ENCODE measurements at places on chromosomes 5 and 9.

- peak; percentile 39 for DNase-seq
These were observed 47.3 kb downstream of the PRLR start for GRCh38 chr5:35182910-35183535.

DNA sequence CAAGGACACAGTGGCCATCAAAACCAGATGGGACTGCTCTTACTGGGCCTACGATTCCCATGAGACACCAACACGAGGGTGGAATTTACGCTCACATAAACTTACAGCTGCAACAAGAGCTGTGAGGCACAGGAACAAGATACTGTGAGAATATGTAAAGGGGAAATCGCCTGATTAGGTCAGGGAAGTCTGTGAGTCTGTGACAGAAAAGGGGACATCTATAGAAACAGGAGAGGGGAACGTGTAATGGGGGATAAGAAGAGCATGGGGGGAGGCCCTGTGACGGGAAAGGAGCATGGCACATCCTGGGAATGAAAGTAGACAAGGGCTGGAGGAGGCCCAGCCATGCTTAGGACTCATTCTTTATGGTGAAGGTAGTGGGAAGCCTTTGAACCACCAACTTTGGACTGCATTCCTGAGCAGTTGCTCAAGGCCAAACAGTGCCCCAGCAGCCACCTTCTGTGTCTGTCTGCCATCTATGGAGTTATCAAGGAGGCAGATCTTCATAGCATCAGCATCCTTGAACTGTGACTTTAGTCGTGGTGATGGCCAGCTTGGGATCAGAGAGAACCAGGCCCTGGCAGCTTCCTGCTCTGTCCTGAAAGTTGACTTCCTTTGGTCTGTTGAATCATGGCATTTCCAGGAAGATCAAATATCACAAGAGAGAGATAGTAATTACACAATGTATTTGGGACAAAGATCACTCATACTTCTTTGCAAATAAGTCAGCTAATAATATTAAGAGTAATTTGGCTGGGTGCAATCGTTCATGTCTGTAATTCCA, 87.9 kb upstream of the FAM169A start:
- DNase-seq: peak; percentile 24

DNA sequence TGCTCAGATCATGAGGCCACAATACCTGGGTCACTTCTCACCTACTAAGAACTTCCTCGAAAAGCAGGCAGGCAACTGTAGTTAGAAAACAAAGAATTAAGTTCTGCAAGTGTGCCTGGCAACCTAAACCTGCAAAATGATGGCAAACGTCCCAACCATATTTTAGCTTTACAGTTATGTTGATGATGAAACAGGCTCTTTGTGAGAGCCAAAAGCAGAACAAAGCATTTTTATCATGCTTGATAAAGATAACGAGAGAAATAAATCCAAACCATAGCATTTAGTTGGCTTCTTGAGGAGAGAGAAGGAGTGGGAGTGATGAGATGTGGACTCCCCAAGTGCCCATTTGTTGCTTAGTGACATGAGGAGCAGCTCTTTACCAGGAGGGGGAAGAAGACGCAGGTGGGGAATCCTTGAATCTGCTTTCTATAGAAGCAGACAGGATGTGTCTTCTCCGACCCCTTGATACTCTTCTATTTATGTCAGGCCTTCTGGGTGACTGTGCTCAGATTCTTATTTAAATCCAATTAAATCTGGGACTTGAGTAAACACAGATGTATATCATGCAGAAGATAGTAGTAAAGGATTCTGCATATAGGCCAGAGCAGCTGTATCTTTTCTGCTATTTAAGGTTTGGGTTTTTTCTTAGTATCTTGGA, 221.2 kb downstream of the TMEM167A start:
- no peak for DNase-seq

DNA sequence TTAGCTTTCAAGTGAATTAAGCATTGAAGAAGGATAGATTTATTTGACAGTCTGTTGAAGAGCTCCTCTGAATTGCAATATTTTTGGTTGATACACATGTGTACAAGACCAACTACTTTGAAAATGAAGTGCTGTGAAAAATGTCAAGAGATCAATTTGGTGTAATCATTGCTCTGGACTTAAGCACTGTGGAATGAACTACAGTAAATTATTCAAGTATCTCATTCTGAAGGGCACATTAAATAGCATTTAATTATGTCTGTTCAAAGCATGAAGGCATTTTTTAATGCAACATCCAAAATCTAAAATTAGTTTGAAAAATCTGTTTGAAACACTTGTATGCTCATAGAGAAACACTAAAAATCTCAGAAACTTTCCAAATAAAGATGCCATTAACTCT, 107.5 kb downstream of the CDH18 start:
- no peak for DNase-seq

DNA sequence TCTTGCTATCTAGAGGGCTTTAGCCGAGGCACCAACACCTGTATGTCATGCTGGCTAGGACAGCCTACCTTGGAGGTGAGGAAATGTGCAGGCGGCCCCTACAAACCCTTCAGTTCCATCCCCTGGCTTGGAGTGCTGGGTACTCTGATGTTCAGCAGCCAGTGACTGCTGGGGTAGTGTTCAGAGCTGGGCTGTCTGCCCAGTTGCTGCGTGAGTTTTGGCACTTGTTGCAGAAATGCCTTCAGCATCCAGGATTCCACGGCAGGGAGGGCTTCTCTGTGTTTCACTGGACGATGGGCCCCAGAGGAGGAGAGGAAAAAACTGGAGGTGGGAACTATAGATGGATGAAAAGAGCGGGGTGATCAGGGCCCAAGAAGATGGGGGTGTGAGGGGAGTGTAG, 10.4 kb downstream of the SWI5 start:
- DNase-seq: peak; percentile 32

GRCh38 chr5:173138707-173139106, 5.6 kb upstream of the BNIP1 start:
- no peak for DNase-seq

GRCh38 chr9:124216474-124217176, 41.1 kb upstream of the NEK6 start:
- no peak for DNase-seq

GRCh38 chr5:91468651-91469422, 85.7 kb upstream of the ARRDC3 start:
- DNase-seq: no peak

DNA sequence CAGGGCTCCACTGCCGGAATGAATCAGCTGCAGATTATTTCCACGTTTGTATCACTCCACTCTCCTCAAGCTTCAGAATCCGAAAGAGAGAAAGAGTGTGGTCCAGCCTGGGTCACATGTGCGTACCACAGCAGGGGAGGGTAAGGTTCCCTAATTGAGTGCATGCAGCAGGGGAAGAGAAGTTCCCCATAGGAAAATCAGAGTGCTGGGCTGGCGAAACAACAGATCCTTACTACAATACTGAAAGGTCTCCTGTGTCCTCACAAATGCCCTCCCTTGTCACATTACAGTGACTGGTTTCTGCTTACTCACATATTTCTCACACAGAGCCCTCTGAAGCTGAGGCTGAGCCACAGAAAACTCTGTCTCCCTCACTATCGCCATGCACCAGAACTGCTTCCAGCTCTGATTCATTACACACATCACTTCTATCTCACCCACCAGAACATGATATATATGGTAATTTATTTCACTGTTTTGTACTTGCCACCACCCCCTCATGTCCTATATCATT, 532.2 kb upstream of the TUSC1 start:
- no peak for DNase-seq

Data from hepatocyte (in vitro differentiated cells).